Mesothelial cell of epicardium (in vitro differentiated cells): ENCODE measurements at places on chromosomes 2 and 18. TPM values are rescaled to one million over a fixed set of nuclear protein-coding genes. Genes with fewer than 3 reads are reported as not detected.
A peak's percentile ranks its signal among the peaks of the same experiment; 100 is the strongest.

DNA sequence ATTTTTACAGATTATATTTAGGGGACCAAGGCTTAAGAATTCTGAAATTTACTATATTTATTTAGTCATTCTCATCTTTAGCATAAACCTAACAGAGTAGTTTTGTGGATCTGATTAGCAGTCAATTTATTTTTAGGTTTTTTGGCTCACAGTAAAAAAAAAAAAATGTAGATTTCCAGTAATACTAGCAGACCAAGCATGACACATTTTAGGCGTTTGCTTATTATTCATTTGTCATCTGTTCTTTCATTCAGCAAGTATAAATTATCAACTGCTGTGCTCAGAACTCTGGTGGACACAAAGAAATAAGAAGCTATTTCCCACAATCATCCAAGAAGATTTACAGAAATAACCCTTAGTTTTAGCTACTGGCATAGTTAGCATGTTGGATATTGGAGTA, 20.6 kb downstream of the PDE1A start:
- DNase-seq = no peak
- H3K27me3 ChIP-seq = no peaks in the 10 kb centered on the region
- no peak overlapping the region for H3K4me3 ChIP-seq
- no peaks in the 10 kb centered on the region for H3K4me1 ChIP-seq
- H3K36me3 ChIP-seq = peaks cover 2% of the 10 kb centered on the region

DNA sequence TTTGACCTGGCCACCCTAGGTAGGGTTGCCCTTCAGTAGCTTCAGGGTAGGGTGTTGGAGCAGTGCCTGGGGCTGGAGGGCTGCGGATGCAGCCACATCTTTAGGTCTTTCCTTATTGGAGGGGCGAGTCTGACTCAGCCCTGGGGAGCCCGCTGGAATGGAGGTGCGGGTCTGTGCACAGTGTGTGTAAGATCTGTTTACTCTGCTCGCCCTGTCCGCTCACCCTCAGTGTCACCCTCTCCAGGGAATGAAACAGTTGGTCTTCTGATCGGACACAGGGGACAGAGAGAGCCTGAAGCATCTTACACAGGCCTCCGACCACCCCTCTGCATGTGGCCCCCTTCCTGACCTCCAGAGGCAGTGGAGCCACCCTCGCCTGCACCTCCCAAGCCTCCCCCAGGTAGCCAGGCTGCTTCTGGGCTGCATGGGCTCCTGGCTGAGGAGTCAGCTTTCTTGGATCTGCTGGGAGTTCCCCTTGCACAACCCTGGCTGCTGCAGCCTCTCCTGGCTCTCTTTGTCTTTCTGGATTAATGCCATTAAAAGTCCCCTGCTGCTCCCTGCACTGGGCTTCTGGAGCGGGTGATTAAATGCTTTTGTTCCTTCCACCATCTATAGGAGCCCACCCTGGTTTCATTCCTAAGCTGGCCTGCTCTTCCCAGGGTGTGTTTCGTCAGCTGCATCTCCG, 82.6 kb downstream of the ASB1 start:
- no peak overlapping the region for H3K4me3 ChIP-seq
- peaks cover 8% of the 10 kb centered on the region for H3K4me1 ChIP-seq
- H3K27ac ChIP-seq = no peak overlapping the region

- peaks cover 6% of the 10 kb centered on the region for H3K4me1 ChIP-seq
- H3K27ac ChIP-seq = no peak overlapping the region
- no peaks in the 10 kb centered on the region for H3K36me3 ChIP-seq
Observed at GRCh38 chr2:103785432-103785831, 1023.6 kb downstream of the TMEM182 start.

DNA sequence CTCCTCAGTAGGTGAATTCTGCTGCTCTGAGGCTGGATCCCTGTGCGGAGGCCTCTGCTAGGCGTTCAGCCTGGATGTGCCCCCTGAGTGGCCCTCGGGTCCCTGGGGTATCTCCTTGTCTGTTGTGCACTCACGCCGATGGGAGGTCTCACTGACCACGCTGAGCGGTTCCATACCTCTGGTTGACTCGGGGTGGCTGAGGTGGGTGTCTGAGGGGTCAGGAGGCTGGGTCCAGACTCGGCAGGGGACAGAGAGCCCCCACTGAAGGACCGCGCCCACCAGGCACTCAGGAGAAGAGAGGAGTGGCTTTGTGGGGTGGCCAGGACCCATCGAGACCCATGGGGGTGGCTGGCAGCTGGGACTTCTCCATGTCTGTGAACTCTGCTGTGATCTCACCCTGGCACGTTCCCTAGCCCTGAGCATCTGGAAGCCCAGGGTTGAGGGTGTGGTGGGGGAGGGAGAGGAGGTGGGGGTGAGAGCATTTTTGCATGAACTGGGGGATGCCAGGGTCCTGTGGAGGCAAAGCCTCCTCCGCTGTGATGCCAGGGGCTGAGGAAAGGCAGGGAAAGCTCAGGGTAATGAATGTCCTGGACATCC, 53.7 kb downstream of the TWIST2 start:
- H3K36me3 ChIP-seq = no peaks in the 10 kb centered on the region
- no peaks in the 10 kb centered on the region for H3K27me3 ChIP-seq
- peaks cover 21% of the 10 kb centered on the region for H3K4me1 ChIP-seq
- no peak overlapping the region for H3K27ac ChIP-seq

GRCh38 chr2:160293391-160294091, 93.5 kb upstream of the ITGB6 start:
- no peaks in the 10 kb centered on the region for H3K27me3 ChIP-seq
- H3K4me1 ChIP-seq = peaks cover 36% of the 10 kb centered on the region
- no peak overlapping the region for H3K4me3 ChIP-seq

- DNase-seq = no peak
- H3K4me3 ChIP-seq = no peak overlapping the region
- H3K4me1 ChIP-seq = peaks cover 63% of the 10 kb centered on the region
- H3K27me3 ChIP-seq = no peaks in the 10 kb centered on the region
Observed at GRCh38 chr2:220224691-220225543, 597.5 kb downstream of the SLC4A3 start.

DNA sequence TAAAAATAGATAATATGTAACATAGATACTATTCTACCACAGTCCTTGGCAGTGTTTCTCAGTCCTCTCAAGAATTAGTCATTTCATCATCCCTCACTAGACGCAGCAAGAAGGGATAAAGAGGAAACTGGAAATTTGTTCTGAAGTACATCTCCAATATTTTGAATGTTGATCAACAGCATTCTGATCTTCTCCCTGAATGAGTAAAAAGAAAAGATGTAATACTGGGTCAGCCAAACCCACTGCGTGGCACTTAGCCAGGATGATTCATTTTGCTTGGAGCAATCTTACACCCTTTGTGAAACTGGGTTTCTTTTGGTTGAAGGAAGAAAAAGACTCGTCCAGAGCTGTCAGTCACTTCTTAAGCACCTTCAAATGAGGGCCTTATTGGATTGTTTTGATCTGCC, 54.1 kb downstream of the TAF1B start:
- peaks cover 36% of the 10 kb centered on the region for H3K4me1 ChIP-seq
- no peaks in the 10 kb centered on the region for H3K27me3 ChIP-seq
- H3K27ac ChIP-seq = peak overlapping the region; percentile 84
- peaks cover under 1% of the 10 kb centered on the region for H3K36me3 ChIP-seq
- no peak overlapping the region for H3K4me3 ChIP-seq

DNA sequence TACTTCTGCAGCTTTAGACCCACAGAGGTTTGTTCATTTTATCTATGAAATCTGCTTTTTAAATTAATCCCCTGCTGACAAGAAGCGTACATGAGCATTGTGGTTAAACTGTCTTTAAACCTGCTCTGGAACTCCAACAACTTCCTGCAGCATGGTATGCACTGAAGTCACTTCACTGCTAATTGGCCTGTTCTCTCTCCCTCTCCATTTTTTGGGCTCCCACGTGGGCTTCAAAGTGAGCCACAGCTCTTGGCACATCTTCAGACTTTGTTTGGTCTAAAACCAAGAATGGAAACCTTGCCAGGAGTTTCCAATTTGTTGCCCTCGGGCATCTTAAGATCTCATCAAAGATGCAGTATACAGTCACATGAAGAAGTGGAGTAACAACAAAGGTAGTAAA, 311.4 kb downstream of the LRRTM1 start:
- H3K4me1 ChIP-seq = peaks cover 8% of the 10 kb centered on the region
- no peaks in the 10 kb centered on the region for H3K36me3 ChIP-seq
- DNase-seq = no peak
- no peak overlapping the region for H3K4me3 ChIP-seq
- no peak overlapping the region for H3K27ac ChIP-seq

GRCh38 chr2:42099438-42100173, 51.8 kb downstream of the PKDCC start:
- peaks cover 33% of the 10 kb centered on the region for H3K4me1 ChIP-seq
- no peak overlapping the region for H3K27ac ChIP-seq
- DNase-seq = no peak
- no peaks in the 10 kb centered on the region for H3K36me3 ChIP-seq
- no peak overlapping the region for H3K4me3 ChIP-seq

Gene DPP10
- total RNA-seq = 73.0 to 82.0 TPM (median 74.1 TPM) in 3 replicates

Gene INPP5D
- 8.9 to 9.4 TPM (median 9.2 TPM) in 3 replicates for total RNA-seq

DNA sequence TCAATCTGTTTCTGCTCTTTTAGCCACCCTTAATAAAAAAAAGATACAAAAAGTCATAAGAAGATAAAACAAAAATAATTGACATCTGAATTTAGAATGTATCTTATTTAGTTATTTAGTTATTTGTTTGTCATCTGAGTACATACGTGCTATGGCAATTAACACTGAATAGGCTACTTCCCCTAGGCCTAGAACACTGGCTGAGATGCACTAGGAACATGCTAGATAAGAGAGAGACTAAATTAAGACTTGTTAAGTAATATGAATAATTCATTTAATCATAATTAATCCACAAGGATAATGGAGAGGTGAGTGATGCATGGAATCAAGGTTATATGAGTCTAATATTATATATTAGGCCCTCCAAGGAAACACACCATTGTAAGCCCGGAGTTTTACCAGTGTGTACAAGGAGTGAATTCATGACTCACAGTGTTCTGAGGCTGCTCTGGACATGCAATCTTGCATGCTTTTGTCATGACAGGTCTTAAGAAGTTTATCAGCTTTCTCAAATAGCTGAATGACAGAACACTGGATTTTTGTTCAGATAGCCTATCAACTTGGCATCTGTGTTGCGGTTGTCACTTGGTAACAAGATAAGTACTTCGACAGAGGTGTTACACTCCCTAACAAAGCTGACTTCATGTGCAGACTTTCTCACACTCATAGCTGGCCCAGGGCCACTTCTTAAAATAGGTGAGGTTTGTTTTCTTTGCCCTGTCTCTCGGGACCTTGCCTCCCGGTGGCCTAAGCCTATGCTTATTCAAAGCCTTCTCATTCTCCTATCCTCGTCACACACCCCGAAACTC, 5.0 kb upstream of the SERPINB2 start:
- peaks cover 10% of the 10 kb centered on the region for H3K4me1 ChIP-seq
- H3K27me3 ChIP-seq = peaks cover 6% of the 10 kb centered on the region
- H3K27ac ChIP-seq = no peak overlapping the region
- no peaks in the 10 kb centered on the region for H3K36me3 ChIP-seq
- DNase-seq = no peak

Gene TUBB8B
- total RNA-seq = 0.31 to 0.32 TPM in 2 of 3 replicates, not detected in the other

Gene CYP27A1
- 15.6 to 16.8 TPM (median 16.6 TPM) in 3 replicates for total RNA-seq

DNA sequence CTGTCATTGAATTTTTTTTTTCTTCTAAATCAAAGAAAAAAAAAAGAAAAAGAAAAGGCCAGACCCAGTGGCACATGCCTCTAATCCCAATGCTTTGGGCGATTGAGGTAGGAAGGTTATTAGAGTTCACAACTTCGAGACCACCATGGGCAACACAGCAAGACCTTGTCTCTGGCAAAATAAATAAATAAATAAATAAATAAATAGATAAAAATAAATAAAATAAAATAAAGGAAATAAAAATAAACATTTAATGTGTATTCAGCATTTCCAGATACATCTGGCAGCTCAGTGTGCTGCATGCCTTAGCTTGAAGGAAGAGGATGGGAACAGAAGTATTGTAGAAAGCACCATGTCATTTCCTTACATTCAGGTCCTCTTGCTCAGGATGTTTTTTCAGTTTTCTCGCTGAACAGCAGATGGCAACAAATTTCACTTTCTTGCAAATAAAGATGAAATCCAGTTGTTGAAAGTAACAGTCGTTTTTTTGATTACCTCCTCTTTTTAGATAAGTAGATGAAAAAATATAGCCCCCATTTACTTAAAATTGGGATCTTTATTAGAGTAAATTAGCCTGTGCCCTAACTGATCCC, 25.7 kb upstream of the FAM178B start:
- H3K27ac ChIP-seq = no peak overlapping the region
- H3K4me1 ChIP-seq = peaks cover 4% of the 10 kb centered on the region
- no peak for DNase-seq
- no peak overlapping the region for H3K4me3 ChIP-seq
- H3K36me3 ChIP-seq = no peaks in the 10 kb centered on the region
- H3K27me3 ChIP-seq = peaks cover 67% of the 10 kb centered on the region

Gene GKN2
- total RNA-seq = not detected in 3 replicates

- no peak for DNase-seq
- no peak overlapping the region for H3K27ac ChIP-seq
- H3K4me3 ChIP-seq = no peak overlapping the region
- H3K4me1 ChIP-seq = peaks cover 2% of the 10 kb centered on the region
Observed at GRCh38 chr2:235605312-235606003, 111.6 kb downstream of the AGAP1 start.

GRCh38 chr2:118232796-118233195, 144.5 kb downstream of the INSIG2 start:
- H3K27me3 ChIP-seq = peaks cover 6% of the 10 kb centered on the region
- no peak for DNase-seq
- H3K36me3 ChIP-seq = no peaks in the 10 kb centered on the region
- no peak overlapping the region for H3K27ac ChIP-seq

- no peak overlapping the region for H3K27ac ChIP-seq
- no peak for DNase-seq
- H3K27me3 ChIP-seq = peaks cover 4% of the 10 kb centered on the region
- H3K4me1 ChIP-seq = peaks cover 23% of the 10 kb centered on the region
- peaks cover 1% of the 10 kb centered on the region for H3K36me3 ChIP-seq
Observed at GRCh38 chr2:238892204-238892500, 44.3 kb downstream of the TWIST2 start.

Gene OTOF
- total RNA-seq = 0.16 to 0.40 TPM (median 0.25 TPM) in 3 replicates

Gene RNASEH1
- total RNA-seq = 21.1 to 24.3 TPM (median 22.5 TPM) in 3 replicates

GRCh38 chr2:173400760-173401159, 46.1 kb downstream of the CDCA7 start:
- H3K4me1 ChIP-seq = peaks cover 17% of the 10 kb centered on the region
- peaks cover 63% of the 10 kb centered on the region for H3K27me3 ChIP-seq
- H3K27ac ChIP-seq = no peak overlapping the region
- H3K36me3 ChIP-seq = no peaks in the 10 kb centered on the region
- no peak for DNase-seq

Gene KIAA2012
- 0.24 to 0.45 TPM (median 0.25 TPM) in 3 replicates for total RNA-seq

DNA sequence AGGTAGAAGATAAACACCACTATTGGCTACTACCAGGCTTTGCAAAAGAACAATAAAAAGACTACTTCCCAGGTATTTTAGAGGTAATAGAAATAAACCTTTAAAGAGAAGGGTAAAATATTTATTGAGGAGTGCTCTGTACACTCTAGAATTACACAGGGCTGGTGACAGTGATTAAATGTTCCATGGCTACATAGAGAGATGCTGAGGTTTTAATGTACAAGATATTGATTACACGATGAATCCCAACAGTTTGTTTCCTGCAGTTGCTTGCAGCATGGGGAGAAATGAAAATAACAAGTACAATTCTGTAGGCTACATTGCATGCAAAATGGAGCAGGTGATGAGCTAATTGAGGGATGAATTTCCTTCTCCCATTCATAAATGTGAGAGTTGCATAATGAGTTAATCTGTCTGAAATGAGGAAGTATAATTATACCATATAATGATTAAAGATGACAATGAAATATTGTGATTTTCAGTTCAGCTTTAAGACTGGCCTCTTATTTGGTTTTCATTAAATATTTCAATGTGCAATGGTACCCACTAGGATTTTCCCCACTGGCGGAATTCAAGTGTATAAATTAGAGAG, 266.1 kb downstream of the SOCS6 start:
- H3K36me3 ChIP-seq = no peaks in the 10 kb centered on the region
- no peak overlapping the region for H3K27ac ChIP-seq
- H3K4me1 ChIP-seq = no peaks in the 10 kb centered on the region
- peaks cover 14% of the 10 kb centered on the region for H3K27me3 ChIP-seq

GRCh38 chr2:186783254-186783653, 65.7 kb downstream of the ZSWIM2 start:
- no peaks in the 10 kb centered on the region for H3K27me3 ChIP-seq
- no peaks in the 10 kb centered on the region for H3K4me1 ChIP-seq
- no peak overlapping the region for H3K4me3 ChIP-seq
- H3K27ac ChIP-seq = no peak overlapping the region
